Sciatic nerve (tissue), 2 donors: ENCODE measurements at places on chromosomes 12 and 14. TPM values are rescaled to one million over a fixed set of nuclear protein-coding genes. Genes with fewer than 3 reads are reported as not detected.
A peak's percentile ranks its signal among the peaks of the same experiment; 100 is the strongest.

The TDRD9 gene
- 8.2 TPM for total RNA-seq

The KRT6C gene
- total RNA-seq, result not detected

The RIMBP2 gene
- 1.6 TPM for total RNA-seq

The TMEM30B gene
- 50.1 TPM for total RNA-seq

GRCh38 chr12:12267742-12268200 lies 927 bp upstream of the LRP6 start:
- no peak for DNase-seq

DNA sequence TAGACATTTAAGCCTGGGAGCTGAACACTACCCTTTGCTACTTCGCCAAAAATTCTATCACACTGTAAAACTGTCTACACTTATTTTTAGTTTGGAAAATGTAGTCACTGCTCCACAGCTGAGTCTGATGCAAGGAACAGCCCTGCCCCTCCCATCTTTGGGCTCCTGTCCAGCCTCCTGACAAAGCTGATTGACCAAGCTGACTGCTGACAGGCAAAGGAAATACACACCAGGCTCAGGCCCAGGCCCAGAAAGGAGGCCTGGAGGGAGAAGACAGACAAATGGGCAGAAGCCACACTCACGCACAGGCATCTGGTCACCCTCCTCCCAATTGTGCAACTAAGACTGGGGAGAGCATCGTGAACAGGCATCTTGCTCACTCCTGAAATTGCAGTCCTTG lies 55.3 kb downstream of the ISCA2 start:
- DNase-seq, result peak; percentile 83

GRCh38 chr12:51424094-51424661 lies 453 bp upstream of the SLC4A8 start:
- no peak for DNase-seq

- no peak for DNase-seq
Observed at GRCh38 chr12:46888568-46888967, 62.8 kb upstream of the SLC38A4 start.

GRCh38 chr14:78614593-78614992 lies 444.4 kb downstream of the NRXN3 start:
- no peak for DNase-seq

- DNase-seq, result no peak
Observed at GRCh38 chr12:77923882-77924281, 93.2 kb downstream of the NAV3 start.

DNA sequence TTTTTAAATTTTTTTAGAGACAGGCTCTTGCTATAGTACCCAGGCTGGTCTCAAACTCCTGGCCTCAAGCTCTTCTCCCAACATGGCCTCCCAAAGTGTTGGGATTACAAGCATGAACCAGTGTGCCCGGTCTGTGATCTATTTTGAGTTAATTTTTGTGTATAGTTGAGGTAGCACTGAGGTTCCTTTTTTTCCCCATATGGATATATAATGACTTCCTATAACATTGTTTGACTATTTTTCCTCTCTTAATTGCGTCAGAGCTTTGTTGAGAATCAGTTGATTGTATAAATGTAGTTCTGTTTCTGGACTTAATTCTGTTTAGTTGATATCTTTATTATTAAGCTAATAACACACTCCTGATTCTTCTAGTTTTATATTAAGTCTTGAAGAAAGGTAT lies 8.6 kb upstream of the M6PR start:
- DNase-seq, result no peak

- DNase-seq, result no peak
Observed at GRCh38 chr12:26737487-26738030, 95.4 kb downstream of the ITPR2 start.

DNA sequence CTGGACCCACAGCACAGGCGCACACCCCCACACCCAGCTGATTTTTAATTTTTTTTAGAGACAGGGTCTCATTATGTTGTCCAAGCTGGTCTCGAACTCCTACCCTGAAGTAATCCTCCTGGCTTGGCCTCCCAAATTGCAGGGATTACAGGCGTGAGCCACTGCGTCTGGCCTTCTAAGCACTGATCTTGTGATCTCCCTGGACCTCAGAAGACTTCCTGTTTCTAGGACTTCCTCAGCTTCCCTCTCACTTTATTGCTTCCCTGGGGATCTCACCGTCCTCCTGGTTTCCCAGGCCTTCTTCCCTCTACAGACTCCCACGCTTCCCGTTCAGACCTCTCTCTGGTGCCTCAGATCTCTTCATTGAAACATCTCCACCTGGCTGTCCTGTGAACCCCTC lies 13.8 kb downstream of the ZNF839 start:
- no peak for DNase-seq
